ENCODE measurements at places on chromosomes 7 and 10. TPM values are rescaled to one million over a fixed set of nuclear protein-coding genes. Genes with fewer than 3 reads are reported as not detected.

Gene PRKAR1B
- total RNA-seq = 43.3 TPM

DNA sequence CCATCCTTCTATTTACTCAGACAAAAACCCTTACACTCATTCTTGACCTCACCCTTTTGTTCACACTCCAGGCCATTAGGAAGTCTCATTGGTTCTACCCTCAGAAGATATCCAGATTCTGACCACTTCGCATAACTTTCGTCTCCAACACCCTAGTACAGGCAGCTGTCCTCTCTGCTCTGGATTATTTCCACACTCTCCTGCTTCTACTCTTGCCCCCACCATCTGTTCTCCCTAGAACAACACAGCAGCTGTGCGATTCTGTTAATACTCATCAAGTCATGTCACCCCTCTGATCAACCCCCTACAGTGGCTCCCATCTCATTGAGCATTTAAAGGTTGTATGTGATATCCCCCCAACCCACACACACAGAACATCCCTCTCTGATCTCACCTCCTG, 15.5 kb upstream of the TRIL start:
- no peak for DNase-seq
- no peak overlapping the region for H3K4me3 ChIP-seq
- H3K36me3 ChIP-seq = peaks cover 3% of the 10 kb centered on the region
- no peak overlapping the region for H3K27ac ChIP-seq
- no peaks in the 10 kb centered on the region for H3K4me1 ChIP-seq

GRCh38 chr7:151091988-151092387, 5.7 kb downstream of the AGAP3 start:
- no peak overlapping the region for H3K27ac ChIP-seq
- no peak for DNase-seq
- no peaks in the 10 kb centered on the region for H3K4me1 ChIP-seq
- no peak overlapping the region for H3K4me3 ChIP-seq
- H3K27me3 ChIP-seq = no peaks in the 10 kb centered on the region
- no peaks in the 10 kb centered on the region for H3K36me3 ChIP-seq

DNA sequence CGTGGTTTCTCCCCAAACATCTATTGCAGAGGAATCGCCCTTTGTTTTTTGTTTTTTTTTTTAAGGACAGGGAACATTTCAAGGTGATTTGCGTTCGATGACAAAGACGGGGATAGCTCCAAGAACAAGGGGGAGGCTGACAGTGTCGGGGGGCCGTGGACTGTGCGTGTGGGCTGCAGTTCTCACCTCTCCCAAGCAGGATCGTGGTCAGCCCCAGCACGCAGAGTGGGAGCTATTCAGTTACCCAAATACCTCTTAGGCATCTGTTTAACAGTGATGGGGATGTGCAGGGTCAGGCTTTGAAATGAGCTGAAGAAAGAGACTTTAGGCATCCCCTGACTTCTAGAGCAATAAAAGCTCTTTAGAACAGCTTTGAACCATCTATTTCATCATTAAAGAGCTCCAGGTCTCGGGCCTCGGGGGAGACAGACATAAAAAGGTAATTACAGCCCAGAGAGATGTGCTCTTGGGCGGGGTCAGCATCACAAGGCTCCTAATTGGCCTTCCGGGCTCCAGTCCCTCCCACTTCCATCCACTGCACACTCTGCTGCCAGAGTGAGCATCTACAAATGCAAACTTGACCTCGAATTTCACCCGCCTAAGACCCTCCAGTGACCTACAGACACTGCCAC, 97.3 kb downstream of the MYL10 start:
- no peaks in the 10 kb centered on the region for H3K4me1 ChIP-seq
- H3K36me3 ChIP-seq = peaks cover 11% of the 10 kb centered on the region
- H3K27me3 ChIP-seq = no peaks in the 10 kb centered on the region

Gene ZFAND4
- total RNA-seq = 17.2 TPM

Gene SFRP5
- 1.7 TPM for total RNA-seq

- no peaks in the 10 kb centered on the region for H3K36me3 ChIP-seq
- DNase-seq = no peak
- no peak overlapping the region for H3K27ac ChIP-seq
- H3K4me1 ChIP-seq = no peaks in the 10 kb centered on the region
These were observed 504.3 kb upstream of the PCDH15 start for GRCh38 chr10:55305285-55305684.

Gene RPEL1
- total RNA-seq = 0.13 TPM

GRCh38 chr7:135717693-135718092, 10.3 kb downstream of the SLC13A4 start:
- DNase-seq = no peak
- H3K4me1 ChIP-seq = no peaks in the 10 kb centered on the region
- H3K27me3 ChIP-seq = no peaks in the 10 kb centered on the region
- H3K36me3 ChIP-seq = no peaks in the 10 kb centered on the region
- no peak overlapping the region for H3K27ac ChIP-seq

GRCh38 chr7:46775020-46775419, 806.9 kb downstream of the TNS3 start:
- no peaks in the 10 kb centered on the region for H3K4me1 ChIP-seq
- no peaks in the 10 kb centered on the region for H3K36me3 ChIP-seq
- no peak overlapping the region for H3K4me3 ChIP-seq
- no peak overlapping the region for H3K27ac ChIP-seq

- H3K36me3 ChIP-seq = no peaks in the 10 kb centered on the region
- H3K4me3 ChIP-seq = no peak overlapping the region
- no peaks in the 10 kb centered on the region for H3K27me3 ChIP-seq
- no peak for DNase-seq
- no peaks in the 10 kb centered on the region for H3K4me1 ChIP-seq
- no peak overlapping the region for H3K27ac ChIP-seq
These were observed 78.4 kb upstream of the NANOS1 start for GRCh38 chr10:118950997-118951637.

DNA sequence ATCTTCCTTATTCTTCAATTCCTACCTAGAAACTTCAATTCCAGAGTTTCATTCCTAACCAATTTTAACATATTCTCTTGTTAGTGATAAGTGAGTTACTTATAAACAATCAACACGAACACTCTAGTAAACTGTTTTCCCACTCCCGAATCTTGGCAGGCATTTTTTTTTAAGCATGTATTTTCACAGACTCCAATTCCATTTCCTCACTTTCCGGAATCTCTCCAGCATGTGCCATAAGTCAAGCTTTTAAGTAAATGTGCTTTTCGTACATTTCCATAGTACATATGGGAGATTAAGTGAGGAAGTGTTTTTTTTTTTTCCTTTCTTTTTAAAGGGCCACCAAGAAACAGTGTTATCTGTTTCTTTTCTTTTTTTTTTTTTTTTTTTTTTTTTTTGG, 89.1 kb downstream of the FGFR2 start:
- H3K36me3 ChIP-seq = peaks cover 18% of the 10 kb centered on the region
- DNase-seq = no peak
- no peak overlapping the region for H3K4me3 ChIP-seq
- H3K27ac ChIP-seq = no peak overlapping the region

Gene STOX1
- 5.8 TPM for total RNA-seq

GRCh38 chr10:49616421-49617101, 2.7 kb downstream of the CHAT start:
- peaks cover 53% of the 10 kb centered on the region for H3K27me3 ChIP-seq
- DNase-seq = peak; percentile 30
- no peak overlapping the region for H3K4me3 ChIP-seq
- no peaks in the 10 kb centered on the region for H3K4me1 ChIP-seq
- H3K36me3 ChIP-seq = no peaks in the 10 kb centered on the region

Gene IMMP2L
- 14.7 TPM for total RNA-seq

DNA sequence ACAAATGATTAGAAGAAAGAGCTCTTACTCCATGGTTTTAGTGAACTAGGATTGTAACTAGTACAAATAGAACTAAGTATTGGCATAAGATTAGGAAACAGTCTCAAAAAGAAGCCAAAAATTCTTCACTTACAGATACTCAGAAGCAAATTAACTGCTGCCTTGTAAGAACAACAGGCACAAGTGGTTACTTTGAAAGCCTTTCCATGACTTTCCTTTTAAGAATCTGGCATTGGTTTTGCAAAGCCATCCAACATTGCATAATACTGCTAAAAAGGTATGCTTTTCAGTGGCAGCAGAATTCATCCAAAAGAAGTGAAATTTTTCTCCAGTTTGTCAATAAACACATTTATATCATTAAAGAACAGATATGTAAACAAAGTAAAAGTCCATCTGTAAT, 126.8 kb upstream of the ODAD2 start:
- no peaks in the 10 kb centered on the region for H3K27me3 ChIP-seq
- H3K4me1 ChIP-seq = no peaks in the 10 kb centered on the region
- peaks cover 8% of the 10 kb centered on the region for H3K36me3 ChIP-seq
- no peak overlapping the region for H3K4me3 ChIP-seq
- no peak for DNase-seq

Gene HOXA5
- total RNA-seq = not detected

- H3K4me3 ChIP-seq = no peak overlapping the region
- H3K4me1 ChIP-seq = no peaks in the 10 kb centered on the region
- no peak for DNase-seq
- no peaks in the 10 kb centered on the region for H3K27me3 ChIP-seq
These were observed 106.2 kb downstream of the ITIH5 start for GRCh38 chr10:7560519-7560918.

All from H9 (cell line).